Endothelial cell of coronary artery (primary cell): ENCODE measurements at places on chromosomes 3 and 15. TPM values are rescaled to one million over a fixed set of nuclear protein-coding genes. Genes with fewer than 3 reads are reported as not detected.

The HYAL3 gene
- total RNA-seq, result 6.2 and 6.8 TPM in 2 replicates

The SEMA3B gene
- 0.27 and 1.3 TPM in 2 replicates for total RNA-seq

The CRYGS gene
- total RNA-seq, result 0.99 and 2.2 TPM in 2 replicates

The THAP10 gene
- 1.1 and 1.3 TPM in 2 replicates for total RNA-seq

The ARMC8 gene
- total RNA-seq, result 38.1 and 55.7 TPM in 2 replicates

The AHSG gene
- not detected in 2 replicates for total RNA-seq

The ADGRG7 gene
- total RNA-seq, result not detected in 2 replicates
